Osteocyte (in vitro differentiated cells): ENCODE measurements at places on chromosomes 13 and 19. TPM values are rescaled to one million over a fixed set of nuclear protein-coding genes. Genes with fewer than 3 reads are reported as not detected.

CACNA1A gene
- 2.2 and 2.3 TPM in 2 replicates for total RNA-seq

SIGLEC7 gene
- not detected in 2 replicates for total RNA-seq

MYPOP gene
- total RNA-seq = 9.9 and 10.4 TPM in 2 replicates

NUP62 gene
- total RNA-seq = 57.7 and 65.1 TPM in 2 replicates

TGFB1 gene
- 244 and 255 TPM in 2 replicates for total RNA-seq

SLC25A41 gene
- 0.27 TPM in 1 of 2 replicates, not detected in the other for total RNA-seq

DNA sequence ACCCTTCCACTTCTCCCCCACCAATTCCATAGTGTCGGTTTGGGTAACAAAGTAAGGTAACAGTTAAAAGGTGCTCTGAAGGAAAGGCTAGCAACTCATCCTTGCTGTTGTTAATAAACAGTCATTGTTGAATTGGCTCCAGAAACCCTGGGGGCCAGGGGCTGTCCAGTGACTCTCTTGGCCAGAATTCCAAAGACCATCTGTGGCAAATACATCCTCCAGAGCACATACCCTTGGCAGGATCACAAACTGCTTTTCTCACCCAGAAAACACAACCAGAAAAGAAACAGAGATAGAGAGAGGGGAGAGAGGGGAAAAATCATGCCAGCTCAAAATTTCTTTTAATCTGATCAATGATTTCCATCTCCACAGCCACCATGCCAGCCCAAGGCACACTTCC, 22.1 kb downstream of the CACNA1A start:
- no peak for DNase-seq

DNA sequence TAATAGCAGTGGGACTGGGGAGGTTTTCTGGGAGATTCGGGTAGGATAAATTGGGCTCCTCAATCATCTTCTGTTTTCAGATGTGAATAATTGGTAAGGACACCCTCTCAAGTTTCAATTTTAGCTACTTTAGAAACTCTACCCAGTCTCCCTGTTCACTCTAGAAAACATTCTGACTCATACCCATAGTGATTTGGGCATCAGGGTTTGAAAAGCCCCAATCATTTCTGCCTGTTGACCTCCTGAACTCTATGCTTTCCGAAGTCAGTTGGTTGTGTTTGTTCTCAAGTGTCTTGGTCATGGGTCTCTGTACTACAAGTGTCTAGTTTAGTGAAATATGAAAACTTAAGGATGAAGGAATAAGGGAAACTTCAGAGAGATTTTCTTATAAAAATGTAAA, 911.3 kb upstream of the GPC6 start:
- DNase-seq = no peak

DNA sequence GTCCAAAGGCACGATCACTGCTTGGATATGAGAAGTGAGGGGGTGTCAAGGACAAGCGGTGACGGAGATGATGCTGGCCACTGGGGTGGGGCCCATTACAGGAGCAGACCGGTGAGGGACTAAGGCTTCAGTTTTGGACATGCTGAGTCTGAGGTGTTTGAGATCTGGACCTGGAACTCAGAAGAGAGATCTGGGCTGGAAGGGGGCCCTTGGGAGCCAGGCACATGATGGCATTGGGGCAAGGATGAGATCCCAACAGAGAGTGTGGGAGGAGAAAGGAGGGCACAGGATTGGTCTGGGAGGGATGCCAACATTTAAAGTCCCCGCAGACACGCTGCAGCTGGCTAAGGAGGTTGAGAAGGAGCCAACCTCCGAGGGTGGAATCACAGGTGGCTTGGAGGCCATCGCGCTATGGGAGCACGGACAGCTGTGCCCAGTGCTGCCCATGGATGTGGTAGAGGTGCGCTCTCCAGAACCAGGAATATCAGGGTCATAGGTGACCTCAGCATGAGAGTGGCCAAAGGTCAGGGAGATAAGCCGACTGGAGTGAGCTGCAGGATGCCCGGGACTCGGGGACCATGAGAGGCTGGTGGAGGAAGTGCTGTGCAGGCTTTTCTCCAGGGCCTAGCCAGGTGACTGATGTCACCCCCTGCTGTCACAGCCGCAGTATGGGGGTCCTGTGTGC, 21.8 kb downstream of the DHRS12 start:
- no peak for DNase-seq

- DNase-seq = no peak
Observed at GRCh38 chr13:31168166-31168565, 6.5 kb upstream of the HSPH1 start.

- DNase-seq = no peak
Observed at GRCh38 chr13:97205982-97206381, 16.2 kb upstream of the MBNL2 start.

GRCh38 chr13:96796091-96796633, 198.1 kb downstream of the OXGR1 start:
- no peak for DNase-seq

DNA sequence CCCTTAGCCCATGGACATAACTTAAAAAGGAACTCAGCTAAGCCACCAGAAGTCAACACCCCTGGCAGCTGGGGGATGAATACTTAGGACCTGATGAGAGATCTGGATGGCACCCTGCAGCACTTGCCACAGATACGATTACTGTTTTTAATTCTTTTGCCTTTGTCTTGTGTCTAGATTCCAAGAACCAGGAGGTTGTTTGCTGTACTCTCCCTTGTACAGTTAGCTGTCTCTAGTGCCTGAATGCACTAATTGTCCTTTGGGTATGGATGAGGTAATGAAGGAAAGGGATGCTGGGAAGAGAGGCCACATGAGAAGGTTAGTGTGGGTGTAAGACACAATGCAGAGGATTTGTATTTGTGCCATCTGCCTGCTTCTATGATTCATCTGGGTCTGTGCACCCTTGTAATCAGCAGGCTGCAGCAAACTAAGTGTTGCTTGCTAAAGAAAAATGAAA, 385.8 kb downstream of the KCNRG start:
- DNase-seq = no peak

DNA sequence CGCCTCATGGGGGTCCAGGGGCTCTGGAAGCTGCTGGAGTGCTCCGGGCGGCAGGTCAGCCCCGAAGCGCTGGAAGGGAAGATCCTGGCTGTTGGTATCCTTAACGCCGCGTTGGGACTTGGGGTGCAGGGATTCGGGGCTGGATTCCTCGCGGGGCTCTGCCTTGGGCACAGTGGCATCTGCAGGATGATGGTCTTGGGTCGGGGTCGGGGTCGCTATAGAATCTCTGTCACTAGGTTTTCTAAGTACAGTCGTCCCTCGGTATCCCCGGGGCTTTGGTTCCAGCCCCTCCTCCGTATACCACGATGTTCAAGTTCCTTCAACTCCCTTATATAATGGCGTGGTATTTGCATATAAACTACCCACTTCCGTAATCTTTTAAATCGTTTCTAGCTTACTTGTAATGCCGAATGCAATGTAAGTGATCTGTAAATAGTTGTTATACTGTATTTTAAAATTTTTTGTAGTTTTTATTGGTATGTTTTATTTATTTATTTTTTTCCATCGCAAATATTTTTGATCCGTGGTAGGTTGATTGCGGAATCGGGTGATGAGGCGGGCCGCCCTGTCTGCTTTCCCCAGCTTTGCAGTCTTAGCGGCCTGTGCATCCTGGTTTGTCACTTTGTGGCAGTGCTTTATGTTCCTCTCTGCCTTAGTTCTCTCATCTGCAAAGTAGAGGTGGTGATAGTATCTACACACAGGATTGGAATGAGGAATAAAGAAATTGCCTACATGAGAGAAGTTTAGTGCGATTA, 606 bp downstream of the ERCC5 start:
- no peak for DNase-seq

DNA sequence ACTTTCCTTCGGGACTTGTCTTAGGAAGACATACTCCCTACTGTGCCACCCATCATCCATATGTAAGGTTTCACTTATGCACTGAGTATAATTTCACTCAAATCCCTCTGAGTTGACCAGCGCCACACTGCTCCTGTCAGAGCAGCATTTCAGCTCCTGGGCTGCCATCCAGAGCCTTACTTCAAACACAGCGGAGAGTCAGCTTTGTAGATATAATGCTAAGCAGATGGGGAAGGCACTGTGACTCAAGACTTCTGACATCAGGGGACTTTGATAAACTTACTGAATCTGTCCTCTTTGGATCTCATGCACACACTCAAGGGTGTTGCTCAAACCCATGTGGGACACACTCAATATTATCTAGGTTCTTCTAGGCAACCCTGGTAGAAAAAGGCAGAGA, 34.9 kb downstream of the DOCK9 start:
- DNase-seq = no peak

GRCh38 chr13:109869312-109870237, 83.2 kb upstream of the IRS2 start:
- no peak for DNase-seq

DNA sequence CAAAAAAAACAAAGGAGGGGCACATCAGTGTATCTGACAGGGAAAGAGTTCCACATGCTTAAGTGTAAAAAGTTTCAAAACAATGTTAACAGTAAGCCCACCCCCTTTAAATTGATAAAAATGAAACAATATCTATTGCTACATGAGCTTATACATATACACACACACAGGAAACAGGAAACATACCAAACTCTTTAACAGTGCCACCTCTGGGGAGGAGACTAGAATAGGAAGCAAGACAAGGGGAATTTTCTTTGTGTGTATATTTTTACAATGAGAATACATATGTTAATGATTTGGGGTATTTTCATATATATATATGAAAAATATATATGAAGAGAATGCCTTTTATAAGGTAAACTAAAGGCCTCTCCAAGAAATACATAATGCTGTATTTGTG, 44.7 kb downstream of the TPT1 start:
- no peak for DNase-seq

DNA sequence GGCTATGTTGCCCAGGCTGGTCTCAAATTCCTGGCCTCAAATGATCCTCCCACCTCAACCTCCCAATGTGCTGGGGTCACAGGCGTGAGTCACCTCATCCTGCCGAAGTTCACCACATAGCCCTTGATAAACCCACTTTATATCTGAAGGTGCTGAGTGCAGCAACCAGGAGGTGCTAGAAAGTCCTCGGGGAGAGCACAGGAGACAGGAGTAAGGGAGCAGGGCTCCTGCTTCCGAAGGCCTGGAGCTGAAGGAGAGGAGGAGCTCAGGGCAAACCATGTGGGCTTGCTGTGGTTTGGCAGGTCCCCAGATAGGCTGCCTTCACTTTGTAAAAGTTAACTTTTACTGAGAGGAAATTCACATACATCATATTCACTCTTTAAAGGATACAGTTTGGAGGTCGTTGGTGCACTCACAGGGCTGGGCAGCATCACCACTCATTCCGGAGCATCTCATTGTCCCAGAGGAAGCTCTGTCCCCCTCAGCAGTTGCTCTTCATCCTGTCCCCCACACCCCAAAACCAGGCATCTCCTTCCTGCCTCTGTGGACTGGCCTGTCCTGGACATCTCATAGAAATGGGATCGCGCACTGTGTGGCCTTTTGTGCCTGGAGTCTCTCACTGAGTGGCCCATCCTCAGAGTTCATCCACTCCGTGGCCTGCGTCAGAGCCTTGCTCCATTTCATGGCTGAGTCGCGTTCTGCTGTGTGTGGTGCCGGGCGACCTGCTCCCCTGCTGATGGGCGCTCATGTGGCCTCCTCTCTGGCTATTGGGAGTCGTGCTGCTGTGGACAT, 49.5 kb downstream of the KDM4B start:
- DNase-seq = no peak

- DNase-seq = no peak
Observed at GRCh38 chr19:37981785-37982475, 74.9 kb downstream of the SIPA1L3 start.

DNA sequence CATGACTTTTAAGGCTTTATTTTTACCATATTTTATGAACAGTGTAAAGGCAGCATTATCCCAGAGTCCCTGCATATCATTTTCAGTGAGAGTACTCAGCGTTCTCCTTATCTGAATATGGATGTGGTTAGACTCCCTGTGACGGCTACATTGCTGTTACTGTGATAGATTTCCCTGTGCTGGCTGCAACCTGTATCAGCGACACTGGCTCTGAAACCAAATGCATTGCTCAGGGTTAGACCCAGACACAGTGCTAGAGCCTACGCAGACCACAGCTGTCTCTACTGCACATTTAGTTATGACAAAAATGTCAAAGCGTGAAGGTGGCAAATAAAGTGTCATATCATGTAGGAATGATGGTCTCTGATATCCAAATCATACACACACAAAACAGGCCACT, 138.0 kb downstream of the ENOX1 start:
- DNase-seq = no peak

GRCh38 chr13:19910336-19911072, 47.1 kb upstream of the ZMYM5 start:
- DNase-seq = no peak

DNA sequence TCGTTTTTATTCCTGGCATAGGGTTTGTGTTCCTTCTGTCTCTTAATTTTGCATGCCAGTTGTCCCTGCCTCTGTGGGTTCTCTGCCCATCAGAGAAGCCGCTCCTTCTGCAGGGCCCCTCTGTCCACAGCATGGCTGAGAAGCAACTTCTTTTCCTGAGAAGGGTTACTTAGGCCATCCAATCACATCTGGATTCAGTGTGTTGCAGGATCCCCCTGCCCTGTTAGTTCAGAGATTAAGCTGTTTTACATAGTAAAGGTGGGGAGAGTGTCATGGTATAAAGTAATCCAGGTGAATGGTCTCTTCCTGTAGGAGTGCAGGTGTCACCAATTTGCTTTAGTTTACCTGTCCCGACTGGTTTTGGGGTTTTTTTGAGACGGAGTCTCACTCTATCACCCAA, 22.9 kb upstream of the GARRE1 start:
- DNase-seq = no peak

DNA sequence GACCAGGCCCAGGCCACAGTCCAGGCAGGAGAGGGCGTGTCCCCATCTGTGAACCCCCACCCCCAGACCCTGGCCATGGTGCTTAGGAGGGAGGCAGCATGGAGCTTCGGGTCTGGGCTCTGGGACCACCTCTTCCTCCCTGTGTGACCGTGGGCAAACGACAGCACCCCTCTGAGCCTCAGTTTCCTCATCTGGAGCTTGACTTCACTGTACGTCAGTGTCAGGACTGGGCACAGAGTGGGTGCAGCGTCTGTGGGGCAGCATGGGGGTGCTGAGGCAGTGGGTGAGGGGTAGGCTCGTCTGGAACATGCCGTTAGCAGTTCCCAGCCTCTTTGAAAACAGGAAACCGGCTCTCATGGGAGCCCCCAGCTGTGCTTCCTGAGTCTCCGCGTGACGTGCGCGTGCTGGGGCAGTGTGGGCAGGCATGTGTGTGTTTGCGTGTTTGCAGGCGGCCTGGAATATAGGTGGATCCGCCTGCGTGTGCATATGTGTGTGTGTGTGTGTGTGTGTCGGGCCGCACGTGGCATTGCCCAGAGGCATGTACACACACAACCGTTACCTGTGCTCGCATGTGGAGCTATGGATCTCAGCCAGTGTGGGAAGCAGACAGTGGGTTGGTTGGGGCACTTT, 15.8 kb downstream of the ARRDC2 start:
- no peak for DNase-seq

- peak; percentile 89 for DNase-seq
Observed at GRCh38 chr19:48351341-48351752, 12.4 kb downstream of the TMEM143 start.

DNA sequence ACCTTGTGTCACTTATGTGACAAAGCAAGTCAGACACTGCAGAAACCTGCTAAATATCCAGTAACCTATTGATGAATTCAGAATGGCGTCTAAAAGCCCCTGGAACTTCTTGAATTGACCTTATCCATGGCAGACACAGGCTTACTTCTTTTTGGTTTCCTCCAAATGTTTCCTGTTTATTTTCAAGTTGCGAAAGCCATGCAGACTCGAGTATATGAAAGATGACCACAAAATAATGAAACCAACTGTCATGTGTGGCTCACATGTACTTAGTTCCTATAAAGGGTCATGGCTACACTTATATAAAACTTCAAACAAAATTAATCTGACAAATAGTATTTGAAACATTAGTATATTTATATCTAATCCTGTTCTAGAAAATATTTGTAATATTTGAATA, 113.1 kb upstream of the FNDC3A start:
- no peak for DNase-seq
